ENCODE measurements at places on chromosomes 11 and 22.

DNA sequence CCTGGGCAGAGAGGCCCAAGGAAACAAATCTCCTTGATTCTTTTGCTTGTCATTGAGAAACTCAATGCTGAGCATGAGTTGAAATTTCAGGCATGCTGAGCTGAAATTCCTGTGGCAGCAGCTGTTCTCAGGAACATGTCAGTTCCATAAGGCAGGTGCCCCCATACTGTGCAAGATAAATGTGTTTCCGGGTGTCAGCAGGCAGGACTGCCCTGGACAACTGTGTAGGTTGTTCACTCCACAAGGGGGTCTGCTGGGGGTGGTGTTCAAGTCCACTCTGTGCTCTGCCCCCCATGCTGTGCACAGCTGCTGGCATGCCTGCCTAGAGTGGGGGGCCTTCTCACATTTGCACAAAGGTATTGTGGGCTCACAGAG, 133.7 kb downstream of the CTTN start:
- DNase-seq, result no peak

DNA sequence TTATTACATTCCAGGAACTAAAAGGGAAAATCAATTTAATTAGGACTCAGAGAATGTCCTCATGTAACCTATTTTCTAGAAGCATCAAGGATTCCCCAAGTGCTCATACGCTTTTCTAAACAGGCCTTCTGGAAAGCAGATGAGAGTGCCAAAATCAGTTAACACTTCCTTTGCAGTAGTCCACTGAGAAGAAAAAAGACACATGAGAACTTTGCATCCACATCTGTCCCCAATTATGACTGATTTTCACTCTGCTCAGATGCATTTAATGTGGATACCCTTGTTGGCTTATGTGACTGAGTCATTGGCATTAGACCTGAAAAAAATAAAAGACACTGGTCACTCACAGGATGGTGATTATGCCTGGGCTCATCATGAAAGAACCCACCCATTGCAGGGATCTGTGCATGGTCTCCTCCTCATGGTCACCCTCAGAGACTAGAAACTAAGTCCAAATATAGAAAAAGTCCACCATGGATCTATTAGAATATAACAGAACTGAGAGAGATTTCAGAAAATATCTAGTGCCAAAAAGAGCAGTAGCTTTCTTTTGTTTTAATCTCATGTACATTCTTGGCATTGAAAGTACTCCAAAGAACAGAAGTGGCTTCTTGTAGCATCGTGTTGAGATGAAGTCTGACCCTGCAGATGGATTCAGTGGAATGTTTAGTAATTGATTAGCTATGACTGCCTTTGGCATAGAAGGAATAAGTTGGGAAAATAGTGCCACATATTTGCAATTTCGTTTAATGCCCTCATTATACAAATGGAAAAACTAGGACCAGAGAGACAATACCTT, 48.8 kb upstream of the FIBIN start:
- DNase-seq, result no peak

DNA sequence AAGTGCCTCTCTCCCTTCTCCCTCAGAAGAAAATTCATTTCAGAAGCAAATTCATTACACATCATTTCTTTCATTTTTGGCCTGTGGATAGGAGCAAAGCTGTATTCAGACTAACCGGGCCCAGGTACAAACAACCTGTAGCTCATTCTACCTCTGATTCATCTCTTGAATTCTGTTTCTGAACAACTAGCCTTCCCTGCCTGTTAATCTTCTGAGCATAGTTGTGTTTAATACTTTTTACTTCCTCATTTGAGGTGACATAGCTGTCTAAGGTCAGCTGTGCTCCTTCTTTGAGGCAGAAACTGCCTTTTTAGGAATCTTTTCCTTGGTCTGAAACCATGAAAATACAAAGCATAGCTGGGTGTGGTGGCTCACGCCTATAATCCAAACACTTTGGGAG, 12.6 kb upstream of the IL18BP start:
- DNase-seq, result no peak

GRCh38 chr11:47784785-47785381, 17.7 kb upstream of the FNBP4 start:
- no peak for DNase-seq

DNA sequence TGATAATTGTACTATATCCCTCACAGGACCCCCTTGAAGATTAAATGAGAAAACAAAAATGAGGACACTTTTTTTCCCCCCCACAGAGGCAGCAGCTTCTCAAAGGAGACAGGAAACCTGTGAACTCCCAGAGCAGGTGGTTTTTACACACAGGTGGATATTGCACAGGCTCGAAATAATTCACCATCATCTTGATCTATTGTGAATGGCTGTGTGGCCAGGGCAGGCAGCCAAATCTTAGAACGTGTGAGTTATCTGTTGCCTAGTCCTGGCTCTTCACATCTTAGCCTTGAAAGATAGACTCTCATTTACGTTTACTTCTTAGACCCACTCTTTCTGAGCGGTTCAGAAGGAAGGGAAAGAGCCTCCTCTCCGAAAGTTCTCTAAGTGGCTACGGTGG, 23.5 kb downstream of the PPFIBP2 start:
- DNase-seq, result no peak
